Effector memory CD8-positive, alpha-beta T cell (primary cell): ENCODE measurements at places on chromosomes 13 and 19.

DNA sequence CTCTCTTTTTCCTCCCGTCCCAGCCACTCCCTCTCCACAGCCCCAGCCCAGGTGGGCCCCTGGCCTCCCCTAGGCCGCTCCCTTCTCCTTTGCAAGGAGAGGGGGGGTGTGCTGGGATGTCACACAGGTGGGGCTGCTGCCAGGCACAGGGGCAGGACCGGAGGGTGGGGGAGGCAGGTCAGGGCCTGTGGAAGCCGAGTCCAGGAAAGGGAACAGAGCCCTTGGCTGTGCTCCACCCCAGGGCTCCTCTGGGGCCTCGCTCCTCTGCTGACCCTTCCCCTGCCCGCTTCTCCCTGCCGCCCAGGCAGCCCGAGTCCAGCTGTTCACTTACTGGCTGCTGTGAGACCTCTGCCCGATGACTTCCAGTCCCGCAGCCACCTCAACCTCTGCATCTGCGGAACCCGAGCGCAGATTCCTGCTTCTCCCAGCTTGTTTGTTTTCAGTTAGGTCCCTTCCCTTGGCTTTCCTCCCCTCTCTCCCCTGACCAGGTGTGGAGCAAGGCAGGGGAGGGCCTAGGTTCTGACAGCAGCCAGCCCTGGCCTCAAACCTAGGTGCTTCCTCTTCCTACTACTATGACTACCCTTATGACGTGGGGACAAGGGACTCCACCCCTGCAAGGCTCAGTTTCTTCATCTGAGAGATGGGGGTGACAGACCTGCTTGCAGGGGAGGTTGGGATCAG is 850 bp upstream of the KLK11 start:
- DNase-seq: no peak
- no peaks in the 10 kb centered on the region for H3K36me3 ChIP-seq
- H3K27me3 ChIP-seq: peaks cover 69% of the 10 kb centered on the region
- no peak overlapping the region for H3K4me3 ChIP-seq
- no peaks in the 10 kb centered on the region for H3K4me1 ChIP-seq

DNA sequence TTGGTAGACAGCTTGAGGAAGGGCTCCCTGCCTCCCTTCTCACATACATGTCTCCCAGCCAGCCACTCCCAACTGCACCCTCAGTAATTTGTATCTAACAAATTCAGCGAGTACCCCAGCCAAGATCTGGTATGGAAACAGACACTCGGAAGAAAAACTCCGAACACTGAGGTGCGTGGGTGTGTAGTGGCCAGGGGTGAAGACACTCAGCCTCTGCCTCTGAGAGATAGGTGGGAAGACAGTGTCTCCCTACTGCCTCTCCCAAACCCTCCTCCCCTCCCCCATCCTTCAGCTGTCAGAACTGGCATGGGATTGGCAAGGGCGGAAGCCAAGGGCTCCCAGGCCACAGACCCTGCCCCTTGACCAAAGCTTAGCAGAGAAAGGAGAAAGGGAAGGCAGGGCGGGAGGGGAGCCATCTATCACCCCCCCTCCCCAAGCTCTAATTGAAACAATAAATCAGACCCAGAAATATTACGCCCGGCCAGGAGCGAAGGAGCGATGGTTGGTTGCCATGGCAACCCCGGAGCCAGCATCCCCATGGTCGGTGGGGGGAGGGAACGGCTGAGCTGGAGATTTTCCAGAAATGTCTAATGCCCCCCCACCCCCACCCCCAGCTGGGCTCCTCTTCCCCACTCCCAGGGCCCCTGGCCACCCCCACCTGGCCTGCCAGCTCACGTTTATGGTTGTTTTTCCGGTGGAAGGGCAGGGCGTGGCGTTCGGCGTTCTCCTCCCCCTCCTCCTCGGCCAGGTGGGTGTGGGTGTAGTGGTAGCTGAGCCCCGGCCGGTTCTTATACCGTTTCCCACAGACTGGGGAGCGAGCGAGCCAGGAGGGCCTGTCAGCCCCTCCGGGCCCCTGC is 7.0 kb downstream of the DPF1 start:
- no peak for DNase-seq
- H3K4me1 ChIP-seq: peaks cover 16% of the 10 kb centered on the region
- peaks cover 66% of the 10 kb centered on the region for H3K27me3 ChIP-seq
- no peak overlapping the region for H3K4me3 ChIP-seq

DNA sequence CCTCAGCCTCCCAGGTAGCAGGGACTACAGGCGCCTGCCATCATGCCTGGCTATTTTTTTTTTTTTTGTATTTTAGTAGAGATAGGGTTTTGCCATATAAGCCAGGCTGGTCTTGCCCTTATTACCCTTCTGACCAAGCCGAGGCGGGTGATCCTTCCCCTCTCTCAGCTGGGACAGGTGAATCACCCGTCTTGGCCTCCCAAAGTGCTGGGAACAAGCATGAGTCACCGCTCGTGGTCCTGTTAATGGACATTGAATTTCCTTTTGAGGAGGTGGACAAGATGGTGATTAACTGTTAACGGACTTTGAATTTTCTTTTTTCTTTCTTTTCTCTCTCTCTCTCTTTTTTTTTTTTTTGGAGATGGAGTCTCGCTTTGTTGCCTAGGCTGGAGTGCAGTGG is 10.6 kb downstream of the CD70 start:
- no peak overlapping the region for H3K4me3 ChIP-seq
- H3K27me3 ChIP-seq: no peaks in the 10 kb centered on the region
- H3K4me1 ChIP-seq: peaks cover 5% of the 10 kb centered on the region
- H3K27ac ChIP-seq: no peak overlapping the region

DNA sequence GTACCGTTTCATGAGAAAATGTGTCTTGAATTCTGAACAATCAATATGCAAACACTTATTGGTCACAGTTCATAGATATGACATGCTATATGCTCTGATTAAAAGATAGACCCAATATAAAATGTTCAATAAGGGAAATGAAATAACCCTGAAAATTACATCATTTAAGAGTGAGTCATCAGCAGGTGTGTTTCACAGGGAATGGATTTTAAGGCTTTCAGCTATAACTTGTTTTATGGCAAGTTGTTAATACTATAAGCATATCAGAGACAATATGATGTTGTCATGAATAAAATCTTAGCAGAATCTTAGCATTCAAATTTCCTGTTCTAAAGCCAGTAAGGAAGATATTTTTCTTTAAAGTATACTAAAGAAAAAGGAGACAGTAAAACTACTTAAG is 483.4 kb upstream of the PCDH9 start:
- DNase-seq: no peak
- no peak overlapping the region for H3K4me3 ChIP-seq
- no peaks in the 10 kb centered on the region for H3K4me1 ChIP-seq

GRCh38 chr19:29565171-29565570 is 39.4 kb downstream of the VSTM2B start:
- DNase-seq: no peak
- no peak overlapping the region for H3K27ac ChIP-seq
- no peak overlapping the region for H3K4me3 ChIP-seq
- H3K36me3 ChIP-seq: no peaks in the 10 kb centered on the region
- H3K27me3 ChIP-seq: peaks cover 82% of the 10 kb centered on the region

DNA sequence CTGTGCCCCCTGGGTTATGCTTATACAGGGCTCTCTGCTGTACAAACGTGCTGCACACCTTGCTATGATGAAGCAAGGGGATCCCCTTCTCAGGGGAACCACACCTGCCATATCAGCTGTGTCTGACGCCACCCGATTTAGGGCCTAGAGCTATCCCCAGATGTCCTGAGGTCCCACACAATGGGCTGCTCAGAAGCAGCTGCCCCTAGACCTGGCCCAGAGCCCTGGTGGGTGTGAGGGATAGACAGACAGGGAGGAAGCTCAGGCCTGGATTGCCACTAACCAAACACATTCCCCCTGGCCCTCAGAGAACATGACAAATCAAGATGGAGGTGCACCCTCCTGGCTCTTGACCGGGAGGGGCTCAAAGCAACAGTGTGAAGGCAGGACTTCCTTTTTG is 59.3 kb downstream of the TSHZ3 start:
- H3K27me3 ChIP-seq: no peaks in the 10 kb centered on the region
- peaks cover 6% of the 10 kb centered on the region for H3K36me3 ChIP-seq
- no peak for DNase-seq
- H3K4me1 ChIP-seq: peaks cover 7% of the 10 kb centered on the region
- no peak overlapping the region for H3K4me3 ChIP-seq

GRCh38 chr13:49690133-49690994 is 922 bp downstream of the EBPL start:
- H3K36me3 ChIP-seq: peaks cover 2% of the 10 kb centered on the region
- no peaks in the 10 kb centered on the region for H3K27me3 ChIP-seq
- peak overlapping the region; percentile 42 for H3K27ac ChIP-seq
- no peak for DNase-seq
- peaks cover 15% of the 10 kb centered on the region for H3K4me1 ChIP-seq

DNA sequence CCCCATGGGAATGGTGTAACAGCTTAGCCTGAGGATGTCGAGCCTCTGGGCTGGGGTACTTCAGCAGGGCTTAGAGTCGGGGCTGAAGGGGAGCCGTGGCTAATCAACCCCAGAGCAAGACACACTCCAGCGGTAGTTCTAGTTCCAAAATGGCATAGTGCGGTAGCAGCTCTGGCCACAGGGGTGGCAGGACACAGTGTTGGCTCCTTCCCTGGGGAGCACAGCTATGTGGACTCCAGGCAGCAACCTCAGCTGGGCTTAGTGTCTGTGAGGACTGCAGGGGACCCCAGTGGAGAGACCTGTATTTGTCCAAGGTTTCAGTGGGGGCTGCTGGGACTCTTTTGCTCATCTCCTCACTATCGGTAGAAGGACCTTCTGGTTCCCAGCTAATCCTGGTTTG is 70.8 kb upstream of the PCDH20 start:
- H3K4me1 ChIP-seq: no peaks in the 10 kb centered on the region
- no peaks in the 10 kb centered on the region for H3K27me3 ChIP-seq
- no peak overlapping the region for H3K27ac ChIP-seq
- no peaks in the 10 kb centered on the region for H3K36me3 ChIP-seq

DNA sequence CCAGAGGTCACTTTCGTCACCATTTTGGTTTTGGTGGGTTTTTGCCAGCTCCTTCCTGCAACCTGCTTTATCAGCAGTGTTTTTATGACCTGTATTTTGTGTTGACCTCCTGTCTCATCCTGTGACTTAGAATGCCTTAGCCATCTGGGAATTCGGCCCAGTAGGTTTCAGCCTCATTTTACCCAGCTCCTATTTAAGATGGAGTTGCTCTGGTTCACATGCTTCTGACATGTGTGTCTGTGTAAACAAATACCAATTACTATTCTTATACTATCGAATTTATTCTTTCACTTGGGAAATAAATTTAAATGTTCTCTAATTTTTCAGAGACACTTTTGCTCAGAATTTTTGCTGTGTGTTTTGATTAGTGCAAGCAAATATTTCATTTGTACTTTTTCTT is 1370.3 kb upstream of the MIR17HG start:
- no peak overlapping the region for H3K4me3 ChIP-seq
- H3K27me3 ChIP-seq: no peaks in the 10 kb centered on the region
- H3K4me1 ChIP-seq: no peaks in the 10 kb centered on the region
- H3K27ac ChIP-seq: no peak overlapping the region
- no peaks in the 10 kb centered on the region for H3K36me3 ChIP-seq

GRCh38 chr19:6712692-6713670 is 7.5 kb downstream of the C3 start:
- no peak overlapping the region for H3K4me3 ChIP-seq
- peaks cover 28% of the 10 kb centered on the region for H3K4me1 ChIP-seq
- peaks cover 40% of the 10 kb centered on the region for H3K27me3 ChIP-seq
- no peak overlapping the region for H3K27ac ChIP-seq

DNA sequence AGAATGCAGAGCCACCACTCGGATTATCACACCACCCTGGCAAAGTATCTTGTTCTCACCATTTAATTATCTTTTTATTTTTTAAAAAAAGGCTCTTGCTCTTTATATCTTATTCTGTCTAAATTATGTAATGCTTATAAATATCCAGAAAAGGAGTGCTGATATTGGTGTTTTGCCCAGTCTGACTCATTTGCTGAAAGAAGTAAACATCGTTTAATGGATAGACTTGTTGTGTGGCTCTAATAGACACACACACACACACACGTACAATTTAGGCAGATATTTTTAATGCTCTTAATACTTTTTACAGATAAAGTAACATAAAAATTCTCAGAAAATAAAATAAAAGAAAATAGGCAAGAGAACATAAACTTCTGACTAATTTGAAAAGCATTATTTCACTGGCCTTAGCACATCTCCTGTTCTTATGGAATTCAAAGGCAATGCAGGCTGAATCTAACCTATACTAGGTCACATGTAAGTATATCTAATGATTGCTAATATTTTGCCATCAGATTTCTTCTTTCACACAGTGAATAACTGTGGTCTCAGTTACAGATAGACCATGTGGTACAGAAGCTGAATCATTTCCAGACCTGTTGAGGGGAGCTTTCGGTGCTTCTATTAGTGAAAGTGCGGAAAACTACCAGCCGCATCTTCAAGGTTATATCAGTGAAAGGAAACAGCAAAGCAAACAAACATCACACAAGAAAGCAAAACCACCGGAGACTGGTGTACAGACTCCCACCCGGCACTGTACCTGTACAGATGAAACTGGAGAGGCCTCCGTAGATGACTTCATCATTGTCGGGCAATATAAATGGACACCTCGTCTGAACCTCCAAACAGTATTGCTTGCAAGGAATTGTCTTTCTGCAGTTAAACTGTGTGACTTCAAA is 642.1 kb upstream of the ARGLU1 start:
- H3K4me1 ChIP-seq: no peaks in the 10 kb centered on the region
- H3K4me3 ChIP-seq: no peak overlapping the region
- no peak for DNase-seq

DNA sequence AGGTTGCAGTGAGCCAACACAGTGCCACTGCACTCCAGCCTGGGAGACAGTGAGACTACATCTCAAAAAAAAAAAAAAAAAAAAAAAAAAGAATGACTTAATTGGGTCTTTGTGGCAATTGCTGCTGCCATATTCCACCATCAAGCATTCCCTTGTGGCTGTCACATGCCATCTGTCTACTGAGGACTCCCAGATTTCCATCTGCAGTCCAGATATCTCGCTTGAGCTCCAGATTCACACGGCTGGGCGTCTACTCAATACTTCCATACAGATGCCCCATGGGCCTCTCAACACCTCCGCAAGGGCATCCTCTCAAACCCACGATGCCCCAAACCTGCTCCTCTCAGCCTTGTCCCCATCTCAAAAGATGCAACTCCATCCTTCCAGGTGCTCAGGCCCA is 12.9 kb downstream of the TMEM143 start:
- H3K36me3 ChIP-seq: peaks cover 3% of the 10 kb centered on the region
- no peak overlapping the region for H3K4me3 ChIP-seq
- peaks cover 6% of the 10 kb centered on the region for H3K4me1 ChIP-seq
- DNase-seq: no peak
- no peaks in the 10 kb centered on the region for H3K27me3 ChIP-seq

DNA sequence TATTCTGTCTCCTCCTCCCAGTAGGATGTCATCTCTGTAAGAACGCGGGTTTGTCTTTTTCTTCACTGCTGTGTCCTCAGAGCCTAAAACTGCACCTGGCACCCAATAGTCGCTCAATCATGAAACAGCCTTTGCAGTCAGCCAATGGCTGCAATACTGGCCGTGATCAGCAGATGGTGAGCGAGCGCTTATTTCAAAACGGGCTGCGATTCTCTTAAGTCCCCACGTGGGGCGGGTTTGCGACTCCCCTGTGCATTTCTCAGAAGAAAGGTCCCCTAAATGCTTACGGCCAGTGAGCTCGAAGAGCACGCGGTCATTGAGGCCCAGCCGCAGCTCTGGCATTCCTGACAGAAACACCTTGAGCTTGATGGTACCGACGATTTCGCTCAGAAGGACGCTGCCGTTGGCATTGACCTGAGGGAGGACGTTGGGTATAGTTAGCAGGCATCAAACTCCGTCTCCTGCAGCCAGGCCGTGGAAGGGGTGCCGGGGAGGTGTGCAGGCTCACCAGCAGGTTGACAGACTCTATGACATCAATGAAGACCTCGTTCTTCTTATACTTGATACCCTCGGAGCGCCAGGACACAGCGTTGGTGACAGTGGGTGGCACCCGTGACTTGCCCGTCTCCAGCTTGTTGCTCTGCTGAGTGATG is 6.0 kb downstream of the AP1M2 start:
- H3K27ac ChIP-seq: no peak overlapping the region
- no peaks in the 10 kb centered on the region for H3K27me3 ChIP-seq
- peaks cover 3% of the 10 kb centered on the region for H3K36me3 ChIP-seq
